CD4-positive, alpha-beta memory T cell (primary cell): ENCODE measurements at places on chromosomes 3 and 15.

GRCh38 chr3:25372167-25372566 is 55.9 kb upstream of the RARB start:
- DNase-seq, result no peak

DNA sequence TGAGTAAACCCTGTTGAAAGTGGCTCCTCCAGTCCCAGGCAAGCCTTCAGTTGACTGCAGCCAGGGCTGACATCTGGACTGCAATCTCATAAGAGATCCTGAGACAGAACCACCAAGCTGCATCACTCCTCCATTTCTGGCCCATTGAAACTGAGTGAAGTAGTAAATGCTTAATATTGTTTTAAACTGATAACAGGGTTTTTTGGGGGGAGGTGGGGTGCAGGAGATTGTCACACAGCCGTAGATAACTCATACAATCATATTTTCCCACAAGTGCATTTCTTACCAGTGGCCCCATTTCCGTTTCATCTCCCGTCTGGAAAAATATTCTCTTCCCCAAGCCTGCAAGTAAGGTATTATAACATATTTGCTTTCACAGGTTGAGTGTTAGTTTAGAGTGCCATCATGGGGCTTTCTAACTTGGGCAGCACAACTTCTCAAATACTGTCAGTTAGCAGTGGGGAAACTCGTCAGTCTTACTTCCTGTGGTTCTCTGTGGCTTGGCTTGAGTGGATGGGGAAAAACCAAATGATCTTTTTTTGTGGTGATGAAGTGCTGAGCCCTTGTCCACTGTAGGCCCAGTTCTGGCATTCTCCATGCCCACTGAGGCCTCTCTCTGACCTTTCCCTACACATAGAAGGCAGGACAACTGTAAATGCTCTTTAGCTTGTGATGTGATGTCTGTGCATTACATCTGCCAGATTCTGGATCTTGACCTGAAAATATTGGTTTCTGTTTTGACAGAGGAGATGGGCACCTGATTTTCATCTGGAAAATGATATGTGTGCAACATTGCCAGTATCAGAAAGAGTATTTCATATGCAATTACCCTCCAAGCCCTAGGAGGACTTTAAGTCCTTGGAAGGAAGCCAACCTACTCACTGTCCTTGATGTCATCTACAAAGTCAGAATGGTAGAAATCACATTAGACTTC is 90.1 kb upstream of the BHLHE40 start:
- DNase-seq, result peak; percentile 61

DNA sequence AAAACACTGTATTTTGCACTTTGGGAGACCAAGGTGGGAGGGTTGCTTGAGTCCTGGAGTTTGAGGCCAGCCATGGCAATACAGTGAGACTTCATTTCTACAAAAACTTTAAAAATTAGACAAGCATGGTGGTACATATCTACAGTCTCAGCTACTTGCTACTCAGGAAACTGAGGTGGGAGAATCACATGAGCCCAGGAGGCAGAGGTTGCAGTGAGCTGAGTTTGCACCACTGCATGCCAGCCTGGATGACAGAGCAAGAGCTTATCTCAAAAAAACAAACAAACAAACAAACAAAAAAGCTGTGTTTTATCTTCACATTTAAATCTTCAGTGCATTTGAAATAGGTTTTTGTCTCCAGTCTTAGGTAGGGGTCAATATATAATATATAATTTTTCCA is 4.8 kb upstream of the SLC9C1 start:
- no peak for DNase-seq

GRCh38 chr15:100859970-100860828 is 19.4 kb upstream of the ALDH1A3 start:
- DNase-seq, result no peak

GRCh38 chr3:36201546-36201945 is 178.8 kb upstream of the STAC start:
- DNase-seq, result no peak

DNA sequence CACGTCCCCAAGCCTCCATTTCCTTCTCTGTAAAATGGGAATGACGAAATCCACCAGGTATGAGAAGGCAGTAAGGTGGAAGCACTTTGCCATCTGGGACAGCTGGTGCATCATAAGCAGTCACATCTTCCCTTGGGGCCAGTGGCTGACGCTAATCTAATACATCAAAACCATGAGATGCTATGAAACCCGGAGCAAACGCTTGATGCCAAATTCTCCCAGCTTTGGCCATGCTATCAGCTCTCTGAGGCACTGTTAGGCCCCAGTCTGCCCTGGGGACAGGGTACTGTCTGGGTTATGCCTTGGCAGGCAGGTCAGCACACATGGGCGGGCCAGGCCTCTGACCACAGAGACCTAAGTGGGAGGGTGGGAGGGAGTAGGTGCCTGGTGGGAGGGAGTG is 66.1 kb downstream of the ADAMTS17 start:
- no peak for DNase-seq

DNA sequence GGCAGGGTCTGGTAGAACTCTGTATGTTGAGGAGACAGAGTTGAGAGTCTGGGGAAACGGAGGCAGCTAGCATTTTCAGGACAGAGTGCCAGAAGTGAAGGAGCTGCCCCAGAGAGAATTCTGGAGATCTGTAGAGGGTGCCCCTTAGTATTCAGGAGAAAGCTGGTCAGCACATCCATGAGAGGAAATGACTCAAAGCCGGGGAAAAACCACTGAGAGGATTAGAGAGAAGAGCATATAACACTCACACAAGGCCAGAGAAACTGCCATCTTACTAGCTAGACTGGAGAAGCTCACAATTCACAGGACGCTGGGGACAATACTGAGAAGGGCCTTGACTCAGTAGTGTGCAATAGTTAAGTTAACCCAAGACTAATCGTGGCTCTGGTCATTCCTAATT is 75.7 kb upstream of the DPPA4 start:
- DNase-seq, result no peak

GRCh38 chr3:24741506-24741905 is 246.9 kb upstream of the THRB start:
- DNase-seq, result no peak

DNA sequence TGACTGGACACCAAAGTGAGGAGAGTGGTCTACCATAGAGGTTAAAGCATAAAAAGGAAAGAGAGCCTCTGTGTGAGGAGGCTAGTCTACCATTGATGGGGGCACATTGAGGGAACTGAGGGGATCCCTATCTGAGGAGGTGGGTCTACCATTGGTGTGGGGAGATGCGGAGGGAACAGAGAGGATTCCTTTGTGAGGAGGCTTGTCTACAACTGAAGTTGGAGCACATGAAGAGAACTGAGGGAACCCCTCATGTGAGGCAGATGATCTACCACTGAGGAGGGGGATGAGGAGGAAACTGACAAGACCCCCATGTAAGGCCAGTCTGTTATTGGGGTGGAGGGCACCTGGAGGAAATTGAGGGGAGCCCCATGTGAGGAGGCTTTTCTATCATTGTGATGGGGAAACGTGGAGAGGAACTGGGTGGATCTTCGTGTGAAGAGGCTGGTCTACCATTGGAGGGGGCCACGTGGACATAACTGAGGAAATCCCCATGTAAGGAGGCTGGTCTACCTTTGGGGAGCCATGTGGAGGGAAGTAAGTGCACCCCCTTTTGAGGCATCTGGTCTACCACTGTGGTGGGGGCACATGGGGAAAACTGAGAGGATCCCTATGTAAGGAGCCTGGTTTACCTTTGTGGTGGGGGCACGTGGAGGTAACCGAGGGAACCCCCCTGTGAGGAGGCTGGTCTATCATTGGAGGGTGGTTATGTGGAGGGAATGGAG is 160.1 kb downstream of the FBLN2 start:
- no peak for DNase-seq

DNA sequence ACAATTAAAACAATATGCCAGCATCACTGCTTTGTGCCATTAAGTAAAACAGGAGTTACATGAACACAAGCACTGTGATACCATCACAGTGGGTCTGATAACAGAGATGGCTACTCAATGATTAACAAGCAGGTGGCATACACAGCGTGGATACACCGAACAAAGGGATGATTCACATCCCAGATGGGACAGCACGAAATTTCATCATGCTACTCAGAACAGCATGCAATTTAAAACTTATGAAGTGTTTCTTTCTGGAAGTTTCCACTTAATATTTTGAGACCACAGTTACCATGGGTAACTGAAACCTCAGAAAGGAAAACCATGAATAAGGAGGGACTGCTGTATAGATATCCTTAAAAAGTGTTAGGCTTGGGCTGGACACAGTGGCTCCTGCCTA is 44.5 kb downstream of the SLC24A1 start:
- DNase-seq, result no peak

DNA sequence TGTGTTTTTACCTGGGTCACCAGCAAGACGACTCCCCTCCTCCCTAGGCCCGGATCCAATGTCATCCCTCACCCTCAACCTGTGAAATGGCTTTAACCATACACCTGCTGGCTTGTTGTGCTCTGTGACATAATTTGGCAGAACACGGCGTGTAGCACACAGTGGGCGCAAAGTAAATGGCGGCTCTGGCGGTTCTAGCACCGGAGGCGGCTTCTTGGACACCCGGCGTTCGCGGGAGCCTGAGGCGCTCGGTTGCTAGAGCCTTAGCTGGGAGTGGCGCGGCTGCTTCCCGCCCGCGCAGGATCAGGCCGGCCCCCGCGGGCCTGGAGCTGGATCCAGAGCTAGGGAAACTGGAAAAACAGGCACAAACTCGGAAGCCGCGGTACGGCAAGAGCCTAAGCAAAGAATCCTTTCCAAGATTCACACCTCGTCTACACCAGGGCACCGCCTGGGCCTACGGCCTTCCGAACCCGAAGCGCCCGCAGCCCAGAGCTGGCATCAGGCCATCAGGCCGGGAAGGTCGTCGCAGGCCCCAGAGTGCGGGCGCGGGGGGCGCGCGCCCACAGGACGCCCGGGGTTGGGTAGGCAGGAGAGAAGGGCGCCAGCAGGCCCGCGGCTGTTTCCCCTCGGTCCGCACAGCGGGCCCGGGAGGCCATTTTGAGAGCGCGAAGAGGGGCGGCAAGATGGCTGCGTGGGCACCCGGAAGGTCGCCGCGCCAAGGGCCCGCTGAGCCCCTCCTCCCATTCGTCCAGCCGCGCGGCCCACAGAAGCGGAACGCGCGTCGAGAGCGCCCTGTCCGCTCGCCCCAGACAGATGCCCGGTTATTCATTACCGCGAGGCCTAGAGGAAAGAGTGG is 43.9 kb upstream of the POLG start:
- DNase-seq, result no peak

DNA sequence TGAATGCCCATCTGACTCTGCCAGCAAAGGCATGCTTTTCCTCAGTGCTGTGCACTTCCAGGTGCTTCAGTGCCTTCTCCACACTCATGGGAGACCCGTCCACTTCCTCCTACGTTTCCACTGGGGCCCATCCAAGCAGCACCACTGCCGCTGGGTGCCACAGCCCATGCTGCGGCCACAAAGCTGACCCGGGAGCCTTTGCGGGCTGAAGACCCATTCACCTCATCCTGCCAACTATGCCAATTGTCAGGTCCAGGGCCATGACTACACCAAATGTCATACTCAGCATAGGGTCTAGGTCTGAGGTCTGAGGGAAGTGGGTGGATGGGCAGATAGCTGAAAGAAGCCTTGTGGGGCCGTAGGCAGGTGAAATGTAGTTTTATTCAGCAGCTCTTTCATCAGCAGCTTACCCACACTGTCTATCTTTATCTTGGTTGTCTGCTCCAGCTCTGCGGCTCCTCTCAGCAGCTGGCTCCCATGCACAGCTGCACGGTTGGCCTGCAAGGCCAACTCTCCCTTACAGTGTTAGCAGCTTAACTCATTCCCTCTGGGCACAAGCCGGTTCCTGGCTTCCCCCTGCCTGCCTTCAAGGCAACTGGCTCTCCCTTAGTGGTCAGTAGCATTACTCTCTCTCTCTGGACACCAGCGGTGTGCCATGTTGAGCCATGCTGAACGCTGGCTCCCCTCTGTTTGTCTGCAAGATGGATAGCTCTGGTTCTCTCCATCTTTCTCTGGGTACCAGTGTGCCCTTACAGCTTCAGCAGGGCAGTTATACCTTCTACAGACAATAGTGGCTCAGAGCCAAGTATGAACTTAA is 63.7 kb upstream of the SIAH2 start:
- no peak for DNase-seq

DNA sequence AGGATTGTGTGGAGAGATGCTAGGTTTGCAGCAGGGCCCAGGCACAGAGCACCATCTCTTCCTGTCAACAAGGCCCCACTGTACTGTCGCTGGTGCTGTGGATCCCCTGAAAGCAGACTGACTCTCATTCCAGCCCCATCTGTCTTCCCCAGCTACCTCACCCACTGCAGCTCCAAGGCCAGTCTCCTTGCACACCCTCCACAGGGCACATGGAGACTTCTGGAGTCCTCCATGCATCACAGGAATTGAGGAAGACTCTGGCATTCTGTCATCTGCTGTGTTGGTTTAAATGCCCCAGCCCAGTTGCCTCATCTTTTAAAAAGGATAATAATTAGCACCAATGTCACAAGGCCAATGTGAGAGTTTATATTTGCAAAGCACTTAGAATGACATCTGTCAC is 301.2 kb downstream of the RPLP1 start:
- DNase-seq, result no peak

DNA sequence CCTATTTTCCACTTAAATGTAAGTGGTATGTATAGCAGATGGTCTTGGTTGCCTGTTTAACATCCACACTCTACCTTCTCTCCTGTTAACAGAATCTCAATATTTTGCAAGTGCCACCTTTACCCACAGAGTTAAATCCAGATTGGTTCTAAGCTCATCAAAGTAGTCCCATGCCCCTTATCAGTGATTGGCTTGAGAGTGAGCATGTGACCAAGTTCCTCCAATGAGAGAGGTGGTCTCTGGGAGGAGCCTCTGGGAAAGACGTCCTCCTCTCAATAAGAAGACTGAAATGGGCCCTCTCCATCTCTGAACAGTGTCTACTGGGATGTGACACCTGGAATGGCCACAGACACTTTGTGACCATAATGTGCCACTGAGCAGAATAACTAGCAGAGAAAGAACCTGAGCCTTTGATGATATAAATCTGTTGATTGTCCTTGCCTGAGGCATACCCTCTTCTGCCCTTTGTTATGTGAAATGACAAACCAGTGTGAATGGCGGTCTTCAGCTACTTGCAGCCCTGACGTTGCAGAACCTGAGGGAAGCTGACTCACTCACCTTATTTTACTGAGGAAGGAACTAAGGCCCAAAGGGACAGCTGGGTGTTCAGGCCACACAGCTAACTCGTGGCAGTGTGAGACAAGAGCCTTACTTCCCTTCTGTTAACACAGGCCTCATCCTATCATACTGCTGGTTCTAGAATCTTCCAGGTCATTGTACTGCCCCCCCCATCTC is 42.4 kb upstream of the LARS2 start:
- DNase-seq, result no peak

GRCh38 chr3:101518421-101518871 is 5.4 kb upstream of the SENP7 start:
- peak; percentile 87 for DNase-seq

GRCh38 chr15:38554354-38554753 is 10.3 kb downstream of the RASGRP1 start:
- peak; percentile 37 for DNase-seq
